ENCODE measurements at places on chromosomes 13 and 19. TPM values are rescaled to one million over a fixed set of nuclear protein-coding genes. Genes with fewer than 3 reads are reported as not detected.

The TMEM255B gene
- 60.1 TPM for polyA plus RNA-seq

The KBTBD7 gene
- polyA plus RNA-seq, result 8.1 TPM

The NUP58 gene
- 36.3 TPM for polyA plus RNA-seq

The ZSCAN4 gene
- 0.16 TPM for polyA plus RNA-seq

The MBNL2 gene
- 40.2 TPM for polyA plus RNA-seq

The KLF2 gene
- polyA plus RNA-seq, result 29.3 TPM

The PNMA8A gene
- 14.2 TPM for polyA plus RNA-seq

The PGLYRP1 gene
- polyA plus RNA-seq, result 0.17 TPM
